Stimulated activated CD4-positive, alpha-beta T cell treated with anti-CD3 and anti-CD28 coated beads, Interleukin-1b, Interleukin-23, amount 100 ng/mL, for 1 hour (primary cell): ENCODE measurements at places on chromosomes 2 and 18.

DNA sequence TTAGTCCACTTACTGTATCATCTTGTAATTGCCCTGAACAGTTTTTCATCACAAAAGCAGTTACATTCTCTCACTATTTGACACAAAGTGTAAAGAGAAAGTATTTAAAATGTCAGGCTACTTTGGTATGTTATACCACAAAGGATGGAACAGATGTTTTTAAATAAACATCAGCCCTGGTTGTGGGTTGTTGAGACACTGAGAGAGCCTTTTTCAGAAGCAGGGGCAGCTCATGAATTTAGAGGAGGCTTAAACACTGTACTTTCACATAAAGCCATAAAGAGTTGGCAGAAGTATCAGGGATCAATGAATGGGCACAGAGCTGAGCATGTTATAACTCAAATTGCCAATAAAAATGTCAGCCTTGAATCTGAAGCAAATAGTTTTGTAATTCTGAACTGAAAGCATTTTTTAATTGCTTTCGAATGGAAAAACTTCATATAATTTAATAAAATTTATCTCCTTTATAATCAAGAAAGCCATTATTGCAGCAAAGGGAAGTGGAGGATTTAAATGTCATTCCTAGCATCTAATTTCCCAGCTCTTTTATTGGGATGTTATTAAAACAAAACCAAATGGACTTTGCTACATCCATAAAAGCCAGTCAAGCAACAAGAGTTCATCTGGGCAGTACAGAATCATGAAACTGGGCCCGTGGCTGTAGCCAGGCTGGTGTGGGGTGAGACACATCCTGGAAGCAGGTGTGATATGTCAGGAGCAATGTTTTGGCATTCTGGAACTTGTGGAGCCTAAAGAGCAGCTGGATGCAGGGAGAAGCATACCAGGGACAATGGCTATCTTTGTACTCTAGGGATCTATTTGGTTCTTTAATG is 95.1 kb upstream of the NT5C1B start:
- no peak for DNase-seq

- no peak for DNase-seq
These were observed 1552.3 kb upstream of the SLC39A10 start for GRCh38 chr2:194104687-194105086.

DNA sequence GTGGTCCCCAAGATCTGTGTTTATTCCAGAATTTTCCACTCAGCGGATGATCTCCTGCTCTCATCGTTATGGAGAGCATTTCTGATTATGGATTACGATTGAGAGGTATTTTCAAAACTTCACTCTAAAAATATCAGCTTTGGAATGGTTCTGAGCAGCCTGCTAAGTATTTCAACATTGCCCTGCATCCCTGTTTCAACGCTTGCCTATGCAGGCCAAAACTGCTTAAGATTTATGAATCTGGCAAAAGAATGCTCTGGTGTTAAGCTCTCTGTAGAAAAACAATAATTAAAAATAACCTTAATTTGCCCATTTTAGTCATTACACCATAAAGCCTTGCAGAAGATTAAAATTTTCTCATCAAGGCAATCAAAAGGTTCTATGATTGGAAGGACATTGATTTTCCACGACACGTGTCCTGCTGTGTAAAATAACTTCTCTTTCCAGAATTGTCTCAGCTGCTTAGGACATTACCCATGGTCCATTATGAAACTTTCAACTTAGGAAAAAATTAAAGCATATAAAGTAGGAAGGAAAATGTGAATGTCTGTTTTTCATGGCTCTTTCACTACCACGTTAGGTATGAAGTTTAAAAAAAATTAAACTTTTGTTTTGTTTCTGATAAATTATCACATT is 229.9 kb downstream of the ACKR3 start:
- no peak for DNase-seq

DNA sequence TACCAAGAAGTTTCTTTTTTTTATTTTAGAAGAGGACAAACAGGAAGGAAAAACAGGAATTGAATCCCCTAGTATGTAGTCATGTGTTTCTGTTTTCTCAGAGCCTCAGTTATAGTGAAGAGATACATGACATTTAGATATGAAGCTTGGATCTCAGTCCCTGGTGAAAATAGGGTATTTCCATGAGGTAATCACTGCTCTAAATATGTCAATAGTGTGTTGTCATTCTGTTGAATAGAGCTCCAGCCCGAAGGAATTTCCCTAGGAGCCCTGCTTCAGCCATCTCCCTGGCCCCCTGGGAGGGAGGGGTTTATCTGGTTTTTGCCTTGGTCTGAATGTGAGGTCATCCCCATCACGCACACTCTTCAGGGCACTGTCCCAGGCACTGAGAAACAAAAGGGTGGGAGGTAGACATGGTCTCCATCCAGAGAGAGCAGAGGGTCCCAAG is 47.1 kb upstream of the REL start:
- DNase-seq = no peak

DNA sequence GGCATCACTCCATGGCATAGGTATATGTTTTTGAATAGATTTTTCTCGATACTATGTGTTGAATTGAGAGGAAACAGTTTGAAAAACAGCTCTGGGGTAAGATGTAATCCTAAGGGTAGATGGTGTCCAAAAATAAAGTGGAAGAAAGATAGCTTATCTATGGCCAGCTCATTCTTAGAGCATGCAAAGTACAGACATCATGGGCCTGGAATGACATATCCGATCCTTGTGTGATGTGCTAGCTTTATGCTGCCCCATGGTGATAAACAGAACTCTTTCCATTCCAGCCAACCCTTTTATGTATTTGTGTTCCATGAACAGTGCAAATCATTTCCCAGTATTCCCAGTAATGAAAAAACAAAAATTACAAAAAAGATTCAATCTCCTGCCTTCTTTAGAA is 390.2 kb upstream of the NXPH2 start:
- DNase-seq = no peak

GRCh38 chr18:361941-362310 is 94.1 kb upstream of the THOC1 start:
- no peak for DNase-seq

- DNase-seq = no peak
These were observed 30.4 kb upstream of the RAB6D start for GRCh38 chr2:131394147-131394931.

DNA sequence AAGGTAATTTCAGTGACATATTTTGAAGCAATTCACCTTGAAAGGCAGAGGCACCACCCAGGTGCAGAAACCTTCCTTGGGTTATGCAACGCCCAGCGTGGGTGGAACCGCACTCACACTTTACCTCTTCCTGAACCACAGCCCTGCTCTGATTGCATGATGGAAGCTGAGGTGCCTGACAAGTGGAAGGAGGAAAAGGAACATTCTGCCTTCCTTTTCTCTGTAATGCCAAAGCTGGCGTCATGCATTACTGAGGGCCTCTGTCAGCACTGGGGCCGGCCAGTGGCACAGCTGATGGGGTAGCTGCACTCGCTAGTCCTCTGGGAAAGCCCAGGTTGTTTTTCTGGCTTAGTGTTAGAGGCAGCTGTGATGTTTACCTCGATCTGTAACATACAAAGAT is 266.5 kb downstream of the NEDD4L start:
- no peak for DNase-seq

GRCh38 chr18:36828157-36828629 is 609 bp downstream of the TPGS2 start:
- no peak for DNase-seq

GRCh38 chr2:150625303-150625702 is 137.8 kb upstream of the RND3 start:
- no peak for DNase-seq

DNA sequence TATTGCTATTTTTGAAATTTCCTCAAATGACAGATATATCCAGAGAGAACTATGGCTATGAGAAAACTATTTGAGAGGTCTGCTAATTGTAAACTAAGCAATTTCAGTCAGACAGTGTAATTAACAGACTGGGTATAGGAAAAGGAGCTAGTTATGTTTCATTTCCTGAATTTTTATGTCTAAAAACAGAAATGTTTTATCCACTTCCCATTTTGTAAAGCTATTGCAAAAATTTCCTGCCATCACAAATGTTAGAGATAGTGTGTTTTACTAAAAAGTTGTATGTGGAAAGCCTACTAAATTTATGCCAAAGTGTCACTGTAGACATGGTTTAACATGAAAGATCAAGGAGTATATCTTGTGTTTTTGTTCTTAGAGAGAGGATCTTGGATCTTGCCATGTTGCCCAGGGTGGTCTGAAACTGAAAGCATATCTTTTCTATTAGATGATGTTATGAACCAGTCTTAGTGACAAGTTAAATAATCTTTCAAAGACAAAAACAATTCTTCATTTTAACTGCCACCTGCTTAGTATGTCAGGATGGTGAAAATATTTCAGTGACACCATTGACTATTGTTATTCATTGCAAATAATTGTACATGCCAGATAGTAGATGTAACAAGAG is 40.5 kb upstream of the ITPRID2 start:
- no peak for DNase-seq

DNA sequence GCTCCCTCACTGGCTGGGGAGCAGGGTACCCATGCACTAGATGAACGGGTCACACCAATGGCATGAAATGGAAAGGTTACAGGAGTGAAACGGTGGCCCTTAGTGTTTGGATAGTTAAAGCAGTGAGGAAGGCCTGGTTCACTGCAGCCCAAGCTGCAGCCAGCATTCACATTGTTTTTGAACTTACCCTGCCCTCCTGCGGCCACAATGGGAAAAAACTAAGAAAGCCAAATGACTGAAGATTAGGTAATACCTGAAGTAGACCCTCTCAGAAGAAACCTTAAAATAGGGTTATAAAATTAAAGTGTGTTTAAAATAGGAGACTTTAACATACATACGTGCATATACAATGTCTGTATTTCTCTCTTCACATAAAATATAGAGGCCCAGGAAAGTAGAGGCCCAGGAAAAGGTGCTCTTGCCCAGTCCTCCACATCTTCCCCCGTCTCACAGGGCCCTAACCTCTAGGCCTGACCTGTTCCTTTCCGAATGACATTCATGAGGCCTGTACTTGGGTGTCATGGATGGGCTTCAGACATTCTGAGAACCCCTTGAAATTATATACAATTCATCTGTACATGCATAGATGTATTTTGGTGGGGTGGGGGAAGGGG is 33.3 kb downstream of the DOK1 start:
- DNase-seq = peak; percentile 28

- DNase-seq = no peak
These were observed 1.6 kb downstream of the ABCA12 start for GRCh38 chr2:215136669-215137328.

DNA sequence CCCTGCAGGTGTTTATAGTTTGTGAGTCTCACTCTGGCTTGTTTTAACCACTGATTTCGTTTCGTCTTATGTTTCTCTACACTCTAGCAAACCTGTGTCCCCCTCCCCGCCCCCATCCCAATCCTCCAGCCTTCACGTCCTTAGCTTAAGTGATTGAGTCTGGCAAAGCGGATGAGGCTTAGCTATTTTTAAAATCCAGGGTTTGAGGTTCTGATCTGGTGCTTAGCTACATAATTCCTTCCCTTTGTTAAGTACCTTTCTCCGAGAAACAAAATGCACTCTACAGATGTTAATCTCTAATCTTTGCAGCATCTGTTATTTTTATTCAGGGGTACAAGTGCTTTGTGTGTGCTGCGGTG is 7.8 kb downstream of the AGAP1 start:
- no peak for DNase-seq

GRCh38 chr2:29495068-29495467 is 379.9 kb downstream of the CLIP4 start:
- DNase-seq = no peak

- no peak for DNase-seq
These were observed 57.1 kb downstream of the PDK1 start for GRCh38 chr2:172613040-172613439.

DNA sequence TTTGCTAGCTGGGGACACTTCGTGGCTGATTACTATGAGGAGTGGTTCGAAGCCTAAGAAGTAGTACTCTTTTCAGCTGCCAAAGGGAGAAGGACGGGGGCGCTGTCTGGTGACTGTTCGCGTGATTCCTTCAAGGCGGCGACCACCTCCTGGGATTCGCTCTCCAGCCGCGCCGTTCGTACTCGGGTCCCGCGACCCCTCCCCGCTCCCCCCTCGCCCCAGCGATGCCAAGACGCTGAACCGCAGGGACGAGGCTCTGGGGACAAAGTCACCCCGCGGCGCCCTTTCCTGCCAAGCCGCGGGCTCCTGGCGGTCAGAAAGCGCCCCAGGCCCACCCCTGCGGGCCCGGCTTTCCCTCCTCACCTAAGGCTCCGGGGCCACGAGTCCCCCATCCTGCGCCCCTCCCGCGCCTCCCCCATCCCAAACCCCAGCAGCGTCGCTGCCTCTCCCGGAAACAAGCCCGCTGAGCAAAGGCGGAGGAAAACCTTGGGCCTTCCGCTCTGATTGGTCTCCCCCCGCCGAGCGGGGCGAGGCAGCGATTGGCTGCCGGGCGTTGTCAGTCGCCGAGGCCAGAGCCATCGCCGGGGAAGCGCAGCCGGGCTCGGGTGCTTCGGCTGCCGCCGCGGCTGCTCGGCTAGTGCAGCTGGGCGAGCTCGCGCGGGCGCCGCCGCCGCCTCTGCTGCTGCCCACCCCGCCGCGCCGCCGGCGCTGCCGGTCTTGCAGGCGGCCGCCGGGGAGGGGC is 404.3 kb downstream of the XIRP2 start:
- no peak for DNase-seq

DNA sequence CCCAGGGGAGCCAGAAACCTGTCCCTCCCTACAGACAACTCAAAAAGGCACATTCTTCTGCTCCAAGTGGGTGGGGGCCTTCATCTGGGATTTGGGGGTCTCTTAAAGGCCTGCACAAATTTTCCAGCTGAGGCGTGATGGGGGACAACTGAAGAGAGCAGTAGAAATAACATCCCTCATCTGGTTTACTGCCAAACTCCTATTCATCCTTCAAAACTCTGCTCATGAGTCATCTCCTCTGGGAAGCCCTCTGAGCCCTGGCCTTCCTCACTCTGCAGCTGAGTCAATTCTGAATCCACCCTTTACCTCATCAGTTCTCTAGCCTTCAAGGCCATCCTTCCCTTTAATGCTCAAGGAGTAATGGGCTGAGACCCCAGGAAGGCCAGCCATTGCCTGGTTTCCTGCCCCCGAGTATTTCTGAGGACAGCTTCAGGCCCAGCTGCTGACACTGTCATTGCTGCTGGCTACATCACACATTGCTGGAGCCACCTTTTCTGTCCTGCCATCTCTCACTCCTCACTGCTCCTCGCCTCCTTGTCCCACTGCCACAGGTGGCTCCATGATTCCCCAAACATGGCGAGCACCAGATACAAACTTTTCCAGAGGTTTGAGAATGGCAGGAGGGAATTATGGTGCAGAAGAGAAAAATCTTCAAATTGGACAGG is 32.2 kb upstream of the GLI2 start:
- DNase-seq = no peak

DNA sequence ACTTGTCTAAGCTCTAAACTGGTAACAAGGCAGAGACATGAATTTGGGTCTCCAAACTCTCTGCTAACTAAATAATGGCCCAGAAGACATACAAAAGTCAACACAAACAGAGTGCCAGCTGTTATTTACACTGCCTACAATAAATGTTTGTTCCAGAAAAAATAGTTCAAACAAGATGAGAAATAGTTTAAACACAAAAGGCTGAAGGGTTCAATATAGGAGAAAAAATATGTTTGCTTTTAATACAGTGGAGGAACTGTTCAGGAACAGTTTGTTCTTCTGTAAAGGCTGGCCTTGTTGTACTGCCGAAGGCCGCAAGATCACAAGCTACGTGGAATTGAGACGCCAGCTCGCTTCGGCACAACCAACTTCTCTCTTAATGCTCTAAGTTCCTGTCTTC is 74.6 kb downstream of the AFF3 start:
- no peak for DNase-seq
